ENCODE measurements at places on chromosomes 16 and 17.

- no peak for DNase-seq
Observed at GRCh38 chr17:47280072-47280811, 26.6 kb downstream of the ITGB3 start.

DNA sequence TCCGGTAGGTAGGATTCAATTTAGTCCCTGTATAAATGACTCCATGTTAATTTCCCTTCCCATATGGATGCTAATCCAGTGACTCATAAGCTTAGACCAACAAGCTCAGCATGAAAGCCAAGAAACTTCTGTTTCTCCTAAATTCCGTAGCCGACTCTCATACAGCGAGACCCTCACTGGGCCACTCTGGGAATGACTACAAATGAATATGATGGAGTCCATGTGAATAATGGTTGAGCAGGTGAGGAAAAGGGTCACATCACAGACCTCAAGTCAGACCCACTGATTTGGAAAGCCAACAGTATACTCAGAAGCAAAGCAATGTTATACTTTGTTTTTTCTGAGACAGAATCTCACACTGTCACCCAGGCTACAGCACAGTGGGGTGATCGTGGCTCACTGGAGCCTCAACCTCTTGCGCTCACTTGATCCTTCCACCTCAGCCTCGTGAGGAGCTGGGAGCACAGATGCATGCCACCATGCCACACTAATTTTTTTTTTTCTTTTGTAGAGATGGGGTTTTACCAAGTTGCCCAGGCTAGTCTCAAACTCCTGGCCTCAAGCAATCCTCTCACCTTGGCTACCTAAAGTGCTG, 14.6 kb downstream of the RSL1D1 start:
- DNase-seq: no peak

- no peak for DNase-seq
Observed at GRCh38 chr17:47997586-47997985, 26.7 kb downstream of the CDK5RAP3 start.

DNA sequence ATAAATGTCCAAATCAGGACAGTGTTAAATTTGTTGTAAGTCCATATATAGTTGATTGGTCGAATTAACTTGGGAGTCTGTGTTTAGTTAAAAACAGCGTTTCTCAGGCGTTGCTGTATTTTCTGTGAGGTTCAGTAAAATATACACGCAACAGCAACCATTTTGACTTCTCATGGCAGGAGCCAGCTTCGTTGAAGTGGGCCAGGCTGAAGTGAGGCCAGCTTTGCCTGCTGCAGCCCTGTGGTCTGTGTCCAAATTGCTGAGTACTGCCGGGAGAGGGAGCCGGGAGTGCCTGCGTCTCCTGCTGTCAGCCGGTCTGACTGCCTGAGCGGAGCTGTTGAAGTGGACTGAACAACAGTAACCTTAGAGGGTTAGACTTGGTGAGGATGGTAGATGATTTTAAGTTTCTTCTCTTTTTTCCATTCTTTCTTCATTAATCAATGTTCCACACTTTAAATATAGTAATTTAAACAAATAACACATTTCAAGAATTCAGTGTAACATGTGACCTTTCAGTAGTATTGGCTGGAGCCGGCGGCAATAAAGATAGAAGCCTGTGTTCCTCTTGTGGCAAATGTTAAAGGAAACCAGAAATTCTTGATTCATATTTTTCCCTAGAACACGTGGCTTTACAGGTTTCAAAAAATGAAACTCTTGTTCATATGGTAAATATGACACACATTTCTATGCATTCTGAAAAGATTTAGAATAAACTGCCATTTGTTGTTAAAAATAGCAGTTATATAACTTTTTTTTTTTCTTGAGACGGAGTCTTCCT, 37.0 kb upstream of the ZNF750 start:
- peak; percentile 71 for DNase-seq

- DNase-seq: no peak
Observed at GRCh38 chr16:30429418-30429677, 482 bp downstream of the DCTPP1 start.

- DNase-seq: peak; percentile 57
Observed at GRCh38 chr17:73566905-73567782, 77.1 kb downstream of the SDK2 start.

DNA sequence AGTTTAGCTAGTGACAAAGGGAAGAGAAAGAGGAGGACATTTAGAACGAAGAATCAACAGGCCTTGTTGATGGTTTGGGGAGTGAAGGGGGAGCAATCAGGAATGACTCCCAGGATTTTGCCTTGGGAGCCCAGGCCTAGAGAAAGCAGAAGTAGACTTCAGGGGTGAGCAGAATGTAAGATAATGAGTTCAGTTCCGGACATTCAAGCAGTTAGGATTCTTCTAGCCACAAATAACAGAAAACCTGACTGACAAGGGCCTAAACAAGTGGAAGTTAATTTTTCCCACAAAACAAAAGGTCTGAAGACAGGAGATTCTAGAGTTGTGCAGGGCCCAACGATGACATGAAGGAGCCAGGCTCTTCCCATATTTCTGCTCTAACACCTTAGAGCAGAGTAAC, 45.9 kb downstream of the SKAP1 start:
- no peak for DNase-seq

- DNase-seq: no peak
Observed at GRCh38 chr16:48542966-48543365, 67.0 kb downstream of the N4BP1 start.

- no peak for DNase-seq
Observed at GRCh38 chr17:56045872-56046271, 107.4 kb upstream of the ANKFN1 start.

DNA sequence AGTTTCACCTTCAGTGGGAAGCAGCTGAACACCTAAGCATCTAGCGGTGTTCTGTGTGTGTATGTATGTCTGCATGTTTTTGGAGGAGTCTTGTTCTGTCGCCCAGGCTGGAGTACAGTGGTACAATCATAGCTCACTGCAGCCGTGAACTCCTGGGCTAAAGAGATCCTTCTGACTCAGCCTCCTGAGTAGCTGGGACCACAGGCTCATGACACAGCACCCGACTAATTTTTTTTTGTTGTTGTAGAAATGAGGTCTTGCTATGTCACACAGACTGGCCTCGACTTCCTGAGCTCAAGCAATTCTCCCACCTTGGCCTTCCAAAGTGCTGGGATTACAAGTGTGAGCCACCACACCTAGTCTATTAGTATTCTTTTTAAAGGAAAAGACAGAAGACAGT, 30.2 kb upstream of the FAAP100 start:
- no peak for DNase-seq

DNA sequence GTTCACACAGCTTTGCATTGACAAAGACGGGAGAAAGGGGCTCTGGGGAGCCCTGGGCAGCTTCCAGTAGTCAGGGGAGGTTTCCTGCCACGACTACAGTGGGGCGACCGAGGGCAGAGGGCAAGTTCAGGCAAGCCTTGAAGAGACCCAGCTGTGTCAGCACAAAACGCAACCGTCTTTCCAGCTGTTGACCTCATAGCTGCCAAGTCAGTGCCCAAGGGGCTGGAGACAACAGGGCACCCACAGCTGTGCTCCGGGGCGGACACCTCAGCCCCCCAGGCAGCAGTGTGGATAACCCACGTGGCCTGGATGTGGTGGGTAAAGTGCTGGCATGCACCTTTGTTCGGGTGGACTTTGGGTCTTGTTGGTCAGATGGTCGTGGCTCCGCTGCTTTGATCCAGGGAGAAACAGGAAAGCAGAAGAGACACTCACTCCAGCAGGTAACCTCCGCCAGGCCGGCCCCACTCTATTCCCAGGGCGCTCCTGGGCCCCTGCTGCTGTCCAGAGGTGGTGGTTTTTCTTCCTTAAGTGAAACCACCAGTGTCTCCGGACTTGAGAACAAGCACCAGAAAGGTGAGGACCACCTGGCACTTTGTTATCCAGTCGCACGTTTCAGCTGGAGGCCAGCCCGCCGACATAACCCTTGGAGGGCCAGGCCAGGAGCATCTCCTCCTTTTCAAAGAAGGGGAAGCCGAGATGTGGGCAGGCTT, 17.6 kb upstream of the CBX2 start:
- no peak for DNase-seq

DNA sequence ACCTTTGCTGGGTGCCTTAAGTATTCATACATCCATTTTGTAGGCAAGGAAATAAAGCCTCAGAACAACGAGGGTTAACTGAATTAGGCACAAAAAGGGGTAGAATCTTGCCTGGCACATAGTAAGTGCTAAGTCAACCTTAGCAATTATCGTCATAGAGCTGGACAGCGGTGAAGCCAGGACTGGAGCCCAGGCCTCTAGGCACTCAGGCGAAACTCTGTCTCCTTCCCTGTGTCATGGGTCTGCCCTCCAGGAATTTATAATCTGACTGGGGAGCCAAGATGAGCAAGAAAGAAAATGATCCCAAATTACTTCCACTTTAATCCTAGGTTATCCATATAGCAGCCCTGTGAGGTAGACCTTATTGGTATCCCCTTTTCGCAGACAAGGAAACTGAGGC, 61.4 kb downstream of the KATNIP start:
- no peak for DNase-seq

DNA sequence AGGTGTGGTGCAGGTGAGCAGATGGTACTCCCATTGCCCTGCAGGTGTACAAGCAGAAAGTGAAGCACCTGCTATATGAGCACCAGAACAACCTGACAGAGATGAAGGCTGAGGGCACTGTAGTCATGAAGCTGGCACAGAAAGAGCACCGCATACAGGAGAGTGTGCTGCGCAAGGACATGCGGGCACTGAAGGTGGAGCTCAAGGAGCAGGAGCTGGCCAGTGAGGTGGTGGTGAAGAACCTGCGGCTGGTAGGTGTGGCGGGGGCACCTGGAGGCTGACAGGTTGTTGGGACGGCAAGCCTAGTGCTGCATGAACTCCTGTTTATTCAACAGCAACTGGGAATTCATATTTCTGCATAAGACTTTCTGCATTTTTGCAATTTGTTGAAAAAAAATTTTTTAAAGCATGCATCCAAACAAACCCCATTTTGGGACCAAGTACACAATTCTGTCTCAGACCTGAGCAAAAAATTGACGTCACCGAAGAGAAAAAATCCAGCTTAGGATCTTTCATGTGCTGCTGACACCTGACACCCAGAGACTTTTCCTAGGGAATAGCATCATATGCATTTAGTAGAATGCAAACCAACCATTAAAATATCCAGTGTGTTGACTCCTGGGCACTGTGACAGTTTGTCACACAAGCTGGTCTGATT, 13.5 kb upstream of the DBNDD1 start:
- no peak for DNase-seq

GRCh38 chr17:72022328-72023275, 98.2 kb upstream of the SOX9 start:
- no peak for DNase-seq

DNA sequence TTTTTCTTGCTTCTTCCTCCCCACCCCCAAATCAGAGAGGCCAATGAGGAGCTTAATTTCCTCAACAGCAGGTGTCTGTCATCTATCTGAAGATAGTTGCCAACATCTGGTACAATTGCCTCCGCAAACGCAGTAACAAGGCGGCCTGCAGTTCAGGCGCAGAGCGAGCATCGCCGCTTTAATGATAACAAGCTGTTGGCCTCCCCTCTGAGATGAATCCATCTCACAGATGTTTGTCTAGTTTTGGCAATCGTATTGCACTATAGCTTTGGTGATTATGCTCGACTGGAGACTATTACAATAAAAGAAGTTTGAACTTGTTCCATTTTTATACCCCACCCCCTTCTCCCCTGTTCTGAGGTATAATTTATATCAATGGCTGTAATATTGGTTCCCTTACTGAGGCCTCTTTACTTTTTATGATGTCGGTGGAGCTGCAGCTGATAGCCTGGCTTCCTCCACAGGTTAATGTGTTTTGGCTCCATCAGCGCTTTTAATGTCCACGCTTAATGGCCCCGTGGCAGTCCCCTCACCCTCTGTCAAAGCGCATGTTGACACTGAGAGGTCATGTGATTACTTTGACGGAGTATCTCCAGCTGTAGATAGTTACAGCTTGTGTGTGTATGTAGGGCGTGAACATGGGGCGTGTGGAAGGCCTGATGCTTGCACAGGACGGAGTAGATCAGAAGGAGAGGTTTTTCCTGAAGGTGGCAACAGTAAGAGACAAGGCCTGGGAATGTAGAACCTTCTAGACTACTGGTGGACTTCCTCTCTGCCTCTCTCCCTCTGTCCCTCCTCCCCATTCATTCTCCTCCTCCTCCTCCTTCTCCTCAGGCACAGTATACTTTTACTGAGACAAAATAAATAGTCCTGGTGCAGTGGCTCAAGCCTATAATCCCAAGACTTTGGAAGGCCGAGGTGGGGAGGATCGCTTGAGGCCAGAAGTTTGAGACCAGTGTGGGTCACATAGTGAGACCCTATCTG, 164.7 kb downstream of the MSI2 start:
- no peak for DNase-seq

DNA sequence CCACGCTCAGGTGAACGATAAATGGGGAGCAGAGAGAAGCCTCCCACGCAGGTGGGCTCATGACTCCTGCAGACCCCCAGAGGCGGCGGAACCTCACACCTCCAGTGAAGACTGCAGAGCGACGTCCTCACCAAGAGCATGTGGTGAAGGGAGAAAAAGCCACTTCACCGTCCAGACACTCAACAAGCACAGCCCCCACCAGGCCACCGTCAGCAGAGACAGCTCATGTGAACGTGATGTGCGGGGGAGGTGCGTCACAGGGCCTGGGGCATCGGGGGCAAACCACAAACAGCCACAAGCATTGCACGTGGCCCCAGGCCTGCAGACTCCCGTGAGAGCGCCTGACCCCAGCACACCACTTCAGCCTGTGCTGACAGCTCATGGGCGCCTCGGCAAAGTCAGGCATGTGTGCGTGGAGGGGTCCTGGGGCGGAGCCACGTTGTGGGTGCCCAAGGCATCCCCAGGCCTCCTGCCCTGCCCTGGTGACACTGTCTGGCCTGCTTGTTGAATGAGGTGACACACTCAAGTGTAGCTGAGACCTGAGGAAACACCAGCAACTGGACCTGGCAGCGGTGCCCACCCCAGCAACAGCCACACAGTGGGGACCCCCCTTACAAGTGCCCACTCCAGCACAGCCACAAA, 19.0 kb downstream of the LMF1 start:
- no peak for DNase-seq
